ENCODE measurements at places on chromosomes 4 and X. TPM values are rescaled to one million over a fixed set of nuclear protein-coding genes. Genes with fewer than 3 reads are reported as not detected.

ADH6 gene
- 0.38 TPM for polyA plus RNA-seq

ZBTB49 gene
- 7.5 TPM for polyA plus RNA-seq

NPFFR2 gene
- polyA plus RNA-seq = 2.1 TPM

GYPA gene
- 2.6 TPM for polyA plus RNA-seq

CXorf66 gene
- polyA plus RNA-seq = not detected

MFAP3L gene
- polyA plus RNA-seq = 19.9 TPM

ZXDB gene
- 12.5 TPM for polyA plus RNA-seq

TMEM35A gene
- polyA plus RNA-seq = 132 TPM

KCNE5 gene
- 45.5 TPM for polyA plus RNA-seq

VCX2 gene
- not detected for polyA plus RNA-seq

CT55 gene
- 0.12 TPM for polyA plus RNA-seq

ASB12 gene
- 0.60 TPM for polyA plus RNA-seq

UNC5C gene
- 11.3 TPM for polyA plus RNA-seq

SLC16A2 gene
- 53.3 TPM for polyA plus RNA-seq

APBB2 gene
- polyA plus RNA-seq = 104 TPM

AFF2 gene
- 23.1 TPM for polyA plus RNA-seq

DOCK11 gene
- 16.6 TPM for polyA plus RNA-seq

IDS gene
- polyA plus RNA-seq = 208 TPM

RTL5 gene
- 31.2 TPM for polyA plus RNA-seq

SLITRK2 gene
- 51.3 TPM for polyA plus RNA-seq

SLBP gene
- 59.9 TPM for polyA plus RNA-seq

TREX2 gene
- polyA plus RNA-seq = 0.50 TPM

NAT8L gene
- polyA plus RNA-seq = 62.2 TPM

AKAP4 gene
- polyA plus RNA-seq = not detected

NCAPG gene
- polyA plus RNA-seq = 18.1 TPM

GASK1B gene
- polyA plus RNA-seq = 41.7 TPM

GPM6B gene
- 757 TPM for polyA plus RNA-seq

KCND1 gene
- polyA plus RNA-seq = 6.7 TPM

GLA gene
- polyA plus RNA-seq = 29.1 TPM

CXCL11 gene
- not detected for polyA plus RNA-seq

FOXR2 gene
- polyA plus RNA-seq = not detected

RXFP1 gene
- polyA plus RNA-seq = 0.23 TPM

PLAC1 gene
- 0.74 TPM for polyA plus RNA-seq

SPANXD gene
- polyA plus RNA-seq = not detected

MND1 gene
- polyA plus RNA-seq = 10.5 TPM

ZNF157 gene
- polyA plus RNA-seq = 3.1 TPM

PCSK1N gene
- polyA plus RNA-seq = 481 TPM

SSX1 gene
- polyA plus RNA-seq = not detected

PPP2R2C gene
- 79.6 TPM for polyA plus RNA-seq

RRH gene
- polyA plus RNA-seq = 0.59 TPM

KCTD8 gene
- polyA plus RNA-seq = 26.8 TPM

SPOCK3 gene
- 97.4 TPM for polyA plus RNA-seq

ODAPH gene
- polyA plus RNA-seq = 0.19 TPM

ANXA3 gene
- polyA plus RNA-seq = 18.4 TPM

ARMCX1 gene
- polyA plus RNA-seq = 57.8 TPM

AKAP14 gene
- 3.3 TPM for polyA plus RNA-seq

PWWP3B gene
- 1.6 TPM for polyA plus RNA-seq

AMOT gene
- 25.8 TPM for polyA plus RNA-seq
